ENCODE measurements at places on chromosomes 11 and 22. TPM values are rescaled to one million over a fixed set of nuclear protein-coding genes. Genes with fewer than 3 reads are reported as not detected.

DCDC1 gene
- total RNA-seq, result not detected

MUC6 gene
- total RNA-seq, result 13.1 TPM

THRSP gene
- total RNA-seq, result 0.56 TPM

GPHA2 gene
- total RNA-seq, result not detected

DNA sequence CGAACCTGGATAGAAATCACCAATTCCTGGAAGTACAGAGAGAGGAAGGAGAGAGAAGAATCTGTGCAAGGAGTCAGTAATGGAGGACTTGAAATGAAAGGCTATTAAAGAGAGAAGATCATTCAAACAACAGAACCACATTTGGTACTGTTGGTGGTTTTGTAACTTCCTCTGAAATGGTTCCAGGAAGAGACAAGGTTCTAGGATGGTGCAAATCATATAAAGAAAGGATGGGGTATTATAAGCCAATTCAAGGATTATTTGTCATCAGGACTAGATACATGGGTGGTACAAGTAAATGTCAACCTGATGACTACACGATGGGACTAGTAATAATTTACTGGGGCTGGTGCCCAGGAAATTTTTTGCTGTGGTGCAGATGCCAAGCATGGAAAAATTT lies 28.9 kb upstream of the TMA7B start:
- no peak for DNase-seq

GRCh38 chr11:72160319-72160718 lies 24.8 kb downstream of the FOLR3 start:
- no peak for DNase-seq

- no peak for DNase-seq
These were observed 149.9 kb downstream of the NCAM1 start for GRCh38 chr11:113111156-113111555.

DNA sequence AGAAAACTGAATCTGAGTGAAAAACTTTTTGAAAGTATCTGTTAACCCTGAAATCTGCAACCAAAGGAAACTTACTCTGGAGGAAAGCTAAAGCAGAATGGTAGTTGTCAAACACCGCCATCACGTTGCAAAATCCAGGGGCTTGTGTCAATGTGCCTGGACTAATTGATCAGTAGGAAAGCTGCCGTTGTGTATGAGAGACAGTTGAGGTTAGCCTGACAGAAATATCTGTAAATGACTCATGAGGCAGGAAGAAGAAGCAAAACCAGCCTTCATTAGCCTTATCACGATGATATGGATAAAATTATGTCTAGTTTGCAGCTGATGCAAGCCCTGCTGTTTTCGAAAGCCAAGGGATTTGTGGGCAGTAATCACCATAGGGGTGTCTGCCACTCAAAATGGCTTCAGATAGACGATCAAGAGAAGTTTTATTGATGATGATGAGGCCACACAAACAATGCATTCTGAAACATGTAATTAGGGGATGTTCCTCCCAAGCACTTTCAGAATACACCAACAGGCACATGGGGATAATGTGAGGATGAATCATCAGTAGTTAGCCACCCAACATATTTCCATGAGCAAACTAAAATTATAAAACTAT lies 8.9 kb downstream of the SCGB1A1 start:
- no peak for DNase-seq

- DNase-seq, result peak; percentile 14
These were observed 1.6 kb downstream of the NCAM1 start for GRCh38 chr11:112962579-112963367.

DNA sequence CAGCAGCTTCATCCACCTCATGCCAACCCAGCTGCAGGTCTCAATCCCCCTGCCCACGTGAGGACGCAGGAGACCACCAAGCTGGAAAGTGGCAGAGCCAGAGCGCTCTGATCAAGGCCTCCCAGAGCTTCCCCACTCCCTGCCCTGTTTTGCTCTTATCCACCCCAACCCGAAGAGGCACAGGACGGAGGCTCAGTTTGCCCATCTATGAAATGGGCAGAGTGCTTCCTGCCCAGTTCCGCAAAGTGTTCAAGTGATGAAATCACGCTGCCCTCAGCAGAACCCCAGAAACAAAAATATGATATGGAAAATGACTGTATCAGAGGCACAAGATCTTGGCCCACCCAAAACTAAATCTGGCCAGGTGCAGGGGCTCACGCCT lies 7.9 kb downstream of the LGALS2 start:
- DNase-seq, result no peak

DNA sequence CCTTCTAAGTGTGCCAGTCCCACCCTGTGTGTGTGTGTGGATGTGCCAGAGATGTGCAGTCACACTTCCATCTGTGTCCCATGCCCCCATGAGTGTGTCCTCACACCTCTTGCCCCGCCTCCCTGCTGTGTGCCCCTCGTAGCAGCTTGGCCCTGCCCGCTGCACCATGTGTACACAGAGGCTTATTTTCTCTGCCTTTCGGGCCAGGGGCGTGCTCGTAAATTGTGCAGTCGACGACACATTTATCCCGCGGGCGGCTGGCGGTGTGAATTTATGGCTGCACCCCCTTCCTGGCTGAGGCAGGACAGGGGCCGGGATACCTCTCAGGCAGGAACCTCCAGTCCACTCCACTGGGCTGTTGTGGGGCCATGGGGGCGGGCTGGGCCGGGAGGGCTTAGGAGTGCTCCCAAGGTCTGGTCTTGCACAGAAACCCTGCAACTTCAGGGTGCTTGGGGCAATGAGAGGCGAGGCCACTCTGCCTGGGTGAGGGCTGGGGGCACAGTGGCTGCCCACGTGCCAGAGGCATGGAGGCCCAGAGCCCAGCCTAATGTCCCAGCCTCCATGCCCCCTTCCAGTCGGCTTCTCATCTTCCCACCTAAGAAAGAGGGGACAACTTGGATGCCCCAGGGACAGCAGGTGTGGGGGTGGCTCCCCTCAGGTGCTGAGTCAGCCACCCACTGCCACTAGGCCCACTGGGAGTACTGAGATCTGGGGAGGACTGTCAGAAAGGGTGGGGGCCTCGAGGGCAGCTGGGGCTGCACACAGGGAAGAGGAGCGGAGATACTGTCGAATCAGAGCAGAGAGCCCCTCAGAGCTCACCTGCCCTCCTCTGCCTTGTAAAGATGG lies 12.5 kb downstream of the GP1BB start:
- DNase-seq, result no peak

- DNase-seq, result no peak
These were observed 741.5 kb downstream of the BRD1 start for GRCh38 chr22:49086181-49086580.

- no peak for DNase-seq
These were observed 28.5 kb upstream of the CCDC34 start for GRCh38 chr11:27391331-27392015.
